ENCODE measurements at places on chromosomes 2 and 18.

DNA sequence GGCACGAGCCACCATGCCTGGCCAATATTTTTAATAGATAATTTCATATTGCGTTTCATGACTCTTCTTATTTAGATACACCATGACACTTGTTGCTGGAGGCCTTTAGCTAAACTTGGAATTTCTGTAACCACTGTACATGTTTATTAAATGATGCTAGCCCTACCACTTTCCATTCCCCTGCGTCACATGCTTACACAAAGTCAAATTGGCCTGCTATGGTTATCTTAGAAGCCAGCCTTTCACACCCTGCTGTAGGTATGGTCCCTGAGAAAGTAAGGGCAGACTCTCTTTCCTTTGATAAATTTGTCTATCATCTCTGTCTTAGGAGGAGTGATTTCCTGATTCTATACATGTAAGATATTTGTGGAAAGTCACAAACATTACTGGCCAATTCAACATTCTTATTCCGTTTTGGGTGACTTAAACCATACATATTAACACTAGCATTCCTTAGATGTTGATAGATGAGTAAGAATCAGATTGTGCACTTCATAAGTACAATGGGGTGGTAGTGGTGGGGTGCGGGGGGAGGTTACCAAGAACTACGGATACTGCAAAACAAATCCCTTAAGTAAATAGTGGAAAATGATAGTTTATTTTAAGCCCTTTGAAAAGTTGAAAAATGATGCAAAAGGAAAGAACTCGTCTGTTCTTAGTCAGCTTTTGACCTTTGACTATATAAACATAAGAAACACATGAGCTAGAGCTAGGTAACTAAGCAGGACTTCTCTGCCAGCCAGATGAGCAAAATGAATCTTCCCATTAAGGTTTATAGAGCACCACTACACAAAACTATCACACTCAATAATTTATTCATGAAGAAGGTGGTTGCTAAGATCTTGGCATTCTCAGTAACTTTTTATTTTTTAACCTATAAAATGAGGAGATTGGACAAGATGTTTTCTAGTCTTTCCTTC, 7.9 kb upstream of the NDUFV2 start:
- peak; percentile 43 for DNase-seq

- no peak for DNase-seq
Observed at GRCh38 chr2:8671802-8672201, 10.1 kb upstream of the ID2 start.

DNA sequence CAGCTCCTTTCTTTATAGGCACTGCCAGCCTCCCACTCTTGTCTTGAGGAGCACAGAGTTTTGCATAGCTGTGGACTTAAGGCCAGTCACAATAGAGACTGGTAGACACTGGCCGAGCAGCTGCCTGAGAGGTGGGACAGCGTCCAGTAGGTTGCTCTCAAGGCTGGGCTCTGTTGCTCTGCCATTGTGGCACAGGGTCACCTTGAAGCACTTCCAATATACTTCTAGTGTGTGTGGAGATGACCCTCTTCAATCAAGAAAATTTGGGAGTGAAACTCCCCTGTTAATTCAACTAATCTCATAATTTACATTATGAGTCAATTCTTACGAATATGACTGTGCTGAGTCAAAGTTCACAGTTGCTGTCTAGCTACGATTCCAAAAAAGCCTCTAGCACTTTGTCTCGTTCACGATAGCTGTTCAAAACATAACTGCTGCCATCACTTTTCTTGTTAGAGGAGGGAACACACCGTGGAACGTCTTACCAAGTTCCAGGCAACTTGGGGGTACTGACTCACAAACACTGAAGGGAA, 636.2 kb downstream of the EPHA4 start:
- DNase-seq, result no peak

- no peak for DNase-seq
Observed at GRCh38 chr2:232228971-232229894, 149.3 kb upstream of the ALPP start.

DNA sequence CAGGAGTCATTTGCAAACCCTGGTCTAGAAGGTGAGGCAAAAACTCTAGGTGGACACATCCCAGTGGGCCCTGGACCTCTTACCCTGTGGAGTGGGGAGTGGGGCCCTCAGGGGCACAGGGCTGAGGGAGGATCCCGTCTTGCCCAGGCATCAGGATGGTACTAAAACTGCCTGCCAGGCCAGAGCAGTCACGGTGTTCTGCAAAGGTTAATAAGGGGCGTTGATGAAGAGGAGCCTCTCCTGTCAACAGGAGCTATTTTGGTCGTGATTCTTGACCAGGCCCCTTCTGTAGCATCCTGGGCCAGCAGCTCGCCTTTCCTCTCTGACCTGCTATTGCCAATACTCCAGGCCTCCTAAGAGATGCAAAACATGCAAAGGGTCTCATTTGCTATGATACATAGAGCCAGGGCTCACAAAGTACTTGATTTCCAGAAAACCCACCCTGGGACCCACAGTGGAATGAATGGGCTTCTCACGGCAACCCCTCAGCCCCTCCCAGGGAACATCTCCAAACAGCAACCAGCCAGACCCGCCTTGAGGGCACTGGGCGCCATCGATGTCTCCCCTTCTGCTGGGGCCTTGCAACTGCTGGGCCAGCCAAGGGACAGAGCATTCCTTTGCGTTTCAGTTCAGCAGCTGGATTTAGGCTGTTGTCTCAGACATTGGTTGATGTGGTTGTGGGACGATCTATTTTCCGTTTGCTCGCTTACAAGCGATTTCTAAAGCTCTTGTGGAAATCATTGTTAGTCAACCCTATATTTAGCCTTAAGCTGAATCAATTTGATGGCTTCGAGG, 111.1 kb downstream of the PDCL3 start:
- DNase-seq, result no peak

DNA sequence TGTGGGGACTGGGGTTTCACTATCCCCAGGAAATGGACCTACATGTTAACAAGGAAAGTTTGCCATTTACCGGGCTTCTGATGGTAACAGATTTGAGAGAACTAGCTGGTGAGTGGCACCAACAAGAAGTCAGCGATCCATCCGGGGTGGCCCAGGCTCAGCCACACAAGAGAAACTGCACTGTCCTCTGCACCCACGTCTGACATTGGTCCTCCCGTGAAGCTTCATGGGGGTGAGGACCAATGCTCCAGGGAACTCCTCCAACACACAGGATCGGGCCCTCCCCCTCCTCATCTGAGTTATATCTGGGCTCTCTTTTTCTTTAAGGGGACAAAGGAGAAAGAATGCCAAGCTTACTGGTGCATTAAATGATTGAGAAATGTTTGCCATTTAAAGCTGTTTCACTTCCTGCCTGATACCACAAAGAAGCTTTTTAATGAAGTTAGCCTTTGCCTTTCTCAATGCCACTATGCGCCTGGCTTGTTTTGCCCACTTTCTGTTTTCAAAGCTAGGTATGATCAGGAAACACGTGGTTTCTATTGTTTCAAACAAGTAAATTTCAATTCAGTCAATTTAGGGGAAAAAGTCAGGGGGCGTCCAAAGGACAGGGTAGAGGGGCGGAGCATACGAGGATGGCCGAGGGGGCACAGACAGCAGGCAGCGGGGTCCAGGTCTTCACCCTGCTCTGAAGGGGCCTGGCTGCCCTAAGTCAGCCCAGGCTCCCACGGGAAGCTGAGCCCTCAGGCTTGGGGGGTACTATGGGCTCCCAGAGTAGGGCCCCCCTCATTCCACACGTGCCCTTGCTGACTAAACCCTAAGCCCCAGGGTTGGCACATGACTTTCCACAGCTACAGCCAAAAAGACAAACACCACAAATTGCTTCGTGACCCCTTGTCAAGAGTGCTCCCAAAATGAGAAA, 204.0 kb upstream of the ID2 start:
- no peak for DNase-seq

- DNase-seq, result no peak
Observed at GRCh38 chr2:1727101-1727771, 17.1 kb downstream of the PXDN start.

DNA sequence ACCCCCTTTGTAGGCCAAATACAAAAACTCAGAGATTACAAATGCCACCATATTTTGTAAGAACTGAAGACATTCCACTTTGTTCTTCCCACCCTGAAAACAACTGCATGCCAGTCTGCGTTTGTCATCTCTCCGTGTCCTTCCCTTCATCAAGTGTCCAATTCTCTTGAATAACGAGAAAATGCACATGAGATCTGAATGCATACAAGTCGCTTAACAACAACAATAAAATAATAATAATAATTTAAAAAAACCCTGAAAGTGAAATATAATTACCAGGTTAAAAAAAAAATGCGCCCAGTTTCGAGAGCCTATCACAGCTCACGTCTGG, 2.0 kb upstream of the SETBP1 start:
- DNase-seq, result no peak

- no peak for DNase-seq
Observed at GRCh38 chr18:11114653-11115052, 34.7 kb downstream of the PIEZO2 start.

DNA sequence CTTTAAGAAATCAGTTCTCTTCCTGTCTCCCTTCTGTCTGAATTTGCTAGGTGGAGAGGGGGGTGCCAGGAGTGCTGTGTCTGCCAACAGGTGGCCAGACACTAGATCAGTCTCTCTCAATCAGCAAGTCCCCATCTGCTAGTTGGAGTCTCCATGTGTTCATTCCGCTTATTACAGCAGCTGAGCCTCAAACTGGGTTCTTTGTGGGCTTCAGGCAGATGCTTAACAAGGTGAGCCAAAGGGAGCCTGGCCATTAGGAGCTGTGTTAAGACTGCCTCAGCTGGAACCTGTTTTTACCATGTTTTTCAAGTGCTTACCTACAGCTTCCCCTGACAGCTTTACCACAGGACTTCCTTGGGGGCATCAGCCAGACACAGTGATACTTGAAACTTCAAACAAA, 401.9 kb downstream of the LRP1B start:
- DNase-seq, result no peak

DNA sequence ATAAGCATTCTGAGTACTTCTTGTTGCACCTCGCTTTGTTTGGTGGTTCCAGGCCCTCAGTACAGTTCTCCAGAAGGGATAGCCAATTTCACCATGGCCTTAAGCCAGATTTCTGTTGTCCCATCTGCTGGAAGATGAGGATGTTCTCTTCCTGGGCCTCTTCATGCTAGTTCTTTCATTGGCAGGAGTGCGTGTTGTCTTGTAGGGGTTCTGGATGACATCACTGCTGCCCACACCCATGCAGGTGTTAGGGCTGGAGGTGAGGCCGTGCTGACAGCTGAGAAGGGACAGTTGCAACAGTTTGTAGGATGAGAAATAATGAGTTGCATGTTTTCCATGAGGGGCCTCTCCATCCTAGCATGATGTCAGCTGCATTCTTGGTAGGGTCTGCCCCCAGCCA, 142.9 kb downstream of the LDLRAD4 start:
- DNase-seq, result no peak

GRCh38 chr2:67510745-67511144, 113.6 kb downstream of the ETAA1 start:
- no peak for DNase-seq

GRCh38 chr2:191892391-191892790, 45.5 kb upstream of the CAVIN2 start:
- DNase-seq, result no peak

Data from activated T-helper 9 cell treated with anti-CD3 and anti-CD28 coated beads, Interleukin-2, amount 50 U/mL, for 16 hours (primary cell).